Neural crest cell (in vitro differentiated cells): ENCODE measurements at places on chromosomes 6 and 20.

DNA sequence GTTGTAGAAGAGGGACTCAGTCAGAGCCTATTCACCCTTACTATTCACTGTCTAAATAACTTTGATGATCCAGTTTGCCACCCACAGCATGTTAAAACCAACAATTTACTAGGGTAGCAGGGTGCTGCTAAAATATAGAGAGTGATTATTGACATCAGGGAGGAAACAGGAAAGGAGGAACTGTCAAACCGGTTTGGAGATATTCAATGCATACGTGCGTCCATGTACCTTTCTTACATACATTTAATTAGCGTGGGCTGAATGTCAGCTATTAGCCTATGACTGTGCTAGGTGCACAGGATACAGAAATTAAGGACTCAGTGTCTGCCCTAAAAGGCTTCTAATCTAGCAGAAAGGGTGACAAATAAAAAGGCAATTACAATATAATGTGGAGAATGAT is 57.2 kb downstream of the IL20RA start:
- no peak for DNase-seq

DNA sequence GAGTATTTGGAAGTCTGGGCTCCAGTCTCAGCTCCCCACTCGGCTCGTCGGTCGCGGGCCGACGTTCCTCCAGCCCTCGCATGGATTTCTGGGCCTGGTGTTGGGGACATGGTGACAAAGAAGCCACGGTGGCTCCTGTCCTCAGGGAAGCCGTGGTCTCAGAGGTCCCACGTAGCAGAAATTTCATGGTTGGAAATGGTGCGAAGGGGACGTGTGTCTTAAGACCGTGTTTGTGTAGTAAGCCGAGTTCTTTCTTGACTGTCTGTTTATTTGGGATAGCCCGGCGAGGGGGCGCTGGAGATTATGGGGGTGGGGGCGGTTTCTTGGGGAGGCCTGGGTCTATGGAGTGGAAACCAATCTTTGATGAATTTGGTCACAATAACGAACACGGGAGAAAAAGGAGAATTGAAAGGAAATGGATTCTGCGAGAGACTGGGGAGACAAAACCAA is 23.5 kb upstream of the MAP3K7 start:
- peak; percentile 8 for DNase-seq

DNA sequence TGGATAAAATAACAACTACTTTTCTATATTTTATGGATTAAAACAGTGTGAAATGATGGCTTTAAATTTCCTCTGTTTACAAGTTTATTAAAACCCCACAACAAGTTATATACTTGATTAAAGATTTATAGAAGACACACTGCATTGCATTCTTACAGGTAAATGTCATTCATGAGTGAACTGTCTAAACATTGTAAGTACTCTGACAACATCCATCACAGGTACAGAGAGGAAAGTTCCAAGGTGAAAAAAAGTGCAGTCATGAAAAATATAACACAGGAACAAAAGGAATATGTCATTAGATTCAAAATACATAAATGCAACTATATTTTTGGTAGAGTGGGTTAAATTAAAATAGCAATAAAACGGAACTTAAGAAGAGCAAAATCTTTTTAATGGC is 156.9 kb downstream of the KHDRBS2 start:
- no peak for DNase-seq

- DNase-seq = no peak
Observed at GRCh38 chr6:116605935-116606334, 10.3 kb upstream of the RSPH4A start.

DNA sequence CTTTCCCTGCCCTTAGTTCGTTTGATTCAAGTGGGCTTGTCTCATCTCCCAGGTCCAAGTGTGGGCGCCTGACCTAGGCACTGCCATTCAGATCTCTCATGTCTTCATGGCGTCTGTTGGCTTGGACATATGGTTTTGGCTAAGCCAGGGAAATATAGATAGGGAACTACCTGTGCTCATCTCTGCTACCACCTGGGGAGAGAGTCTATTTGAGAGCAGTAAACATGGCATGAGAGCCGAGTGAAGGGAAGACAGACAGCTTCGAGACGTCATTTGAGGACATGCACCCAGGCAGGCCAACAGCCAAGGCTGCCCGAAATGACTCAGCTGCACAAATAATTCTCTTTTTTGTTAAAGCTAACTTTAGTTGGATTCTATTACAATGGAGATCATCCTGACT is 370.7 kb upstream of the AGPAT4 start:
- no peak for DNase-seq

GRCh38 chr6:144104488-144104887 is 9.1 kb upstream of the SF3B5 start:
- DNase-seq = no peak

GRCh38 chr6:90805619-90806155 is 218.8 kb upstream of the MAP3K7 start:
- DNase-seq = no peak

GRCh38 chr6:170021579-170021978 is 269.3 kb downstream of the DLL1 start:
- DNase-seq = no peak

GRCh38 chr6:6484681-6485080 is 103.8 kb upstream of the LY86 start:
- no peak for DNase-seq

GRCh38 chr20:25250508-25250907 is 2.6 kb downstream of the PYGB start:
- DNase-seq = no peak

DNA sequence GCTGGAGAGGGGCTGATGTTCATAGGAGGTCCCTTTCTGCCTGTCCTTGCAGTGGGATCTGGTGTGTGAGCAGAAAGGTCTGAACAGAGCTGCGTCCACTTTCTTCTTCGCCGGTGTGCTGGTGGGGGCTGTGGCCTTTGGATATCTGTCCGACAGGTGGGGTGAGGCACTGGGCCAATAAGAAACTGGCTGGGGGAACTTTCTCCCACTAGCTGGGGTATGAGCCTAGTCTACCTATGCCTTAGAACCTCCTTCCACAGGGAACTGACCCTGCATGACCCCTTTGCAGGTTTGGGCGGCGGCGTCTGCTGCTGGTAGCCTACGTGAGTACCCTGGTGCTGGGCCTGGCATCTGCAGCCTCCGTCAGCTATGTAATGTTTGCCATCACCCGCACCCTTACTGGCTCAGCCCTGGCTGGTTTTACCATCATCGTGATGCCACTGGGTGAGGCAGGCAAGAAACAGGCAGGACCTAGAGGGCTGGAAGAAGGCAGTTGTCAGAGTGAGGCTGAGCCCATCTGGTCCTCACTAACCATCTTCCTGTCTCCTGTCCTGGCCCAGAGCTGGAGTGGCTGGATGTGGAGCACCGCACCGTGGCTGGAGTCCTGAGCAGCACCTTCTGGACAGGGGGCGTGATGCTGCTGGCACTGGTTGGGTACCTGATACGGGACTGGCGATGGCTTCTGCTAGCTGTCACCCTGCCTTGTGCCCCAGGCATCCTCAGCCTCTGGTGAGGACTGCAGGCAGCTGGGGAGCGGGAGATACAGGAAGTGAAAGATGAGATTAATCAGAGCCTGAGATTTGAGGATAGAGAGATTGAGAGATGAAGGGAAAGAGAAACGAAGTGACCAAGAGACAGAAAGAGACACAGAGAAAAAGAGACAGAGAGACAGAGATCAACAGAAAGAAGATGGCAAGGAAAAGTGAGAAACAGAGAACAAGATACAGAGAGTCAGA is 1.6 kb downstream of the SLC22A7 start:
- DNase-seq = no peak

GRCh38 chr20:41161886-41162285 is 24.5 kb downstream of the PLCG1 start:
- no peak for DNase-seq

GRCh38 chr6:72649032-72649984 is 27.4 kb downstream of the KCNQ5 start:
- DNase-seq = no peak

GRCh38 chr20:22619806-22620205 is 35.4 kb upstream of the FOXA2 start:
- DNase-seq = no peak

- DNase-seq = no peak
Observed at GRCh38 chr6:81480139-81480538, 272.3 kb downstream of the TENT5A start.

DNA sequence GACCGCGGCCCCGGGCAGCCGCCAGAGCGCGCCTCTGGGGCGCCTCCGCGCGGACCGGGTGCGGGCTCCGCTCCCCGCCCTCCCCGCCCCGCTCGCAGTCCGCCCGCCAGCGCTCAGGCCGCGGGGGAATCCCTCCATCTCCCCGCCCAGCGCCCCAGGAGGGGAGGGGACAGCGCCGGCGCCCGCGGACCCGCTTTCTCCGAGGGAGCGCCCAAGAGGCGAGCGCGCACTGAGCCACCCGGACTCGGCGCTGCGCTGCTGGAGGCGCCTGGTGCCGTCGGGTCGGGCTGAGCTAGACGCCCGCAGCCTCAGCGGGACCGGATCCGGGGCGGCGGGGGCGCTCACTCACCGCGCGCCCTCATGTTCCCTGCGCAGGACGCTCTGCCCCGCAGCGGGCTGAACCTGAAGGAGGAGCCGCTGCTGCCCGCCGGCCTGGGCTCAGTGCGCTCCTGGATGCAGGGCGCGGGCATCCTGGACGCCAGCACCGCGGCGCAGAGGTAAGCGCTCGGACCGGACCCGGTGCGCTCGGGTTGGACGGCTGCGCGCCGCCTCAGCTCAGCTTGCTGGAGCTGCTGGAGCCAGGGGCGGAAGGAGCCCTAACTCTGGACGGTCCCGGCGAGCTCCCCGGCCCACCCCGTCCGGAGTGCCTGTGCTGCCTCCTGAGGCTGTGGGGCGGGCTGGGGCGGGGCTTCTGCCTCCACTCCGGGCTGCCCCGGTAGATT is 867 bp downstream of the EBF4 start:
- DNase-seq = peak; percentile 36

GRCh38 chr20:24895431-24895830 is 53.6 kb upstream of the CST7 start:
- no peak for DNase-seq

- no peak for DNase-seq
Observed at GRCh38 chr6:140168365-140168764, 793.9 kb upstream of the CITED2 start.

DNA sequence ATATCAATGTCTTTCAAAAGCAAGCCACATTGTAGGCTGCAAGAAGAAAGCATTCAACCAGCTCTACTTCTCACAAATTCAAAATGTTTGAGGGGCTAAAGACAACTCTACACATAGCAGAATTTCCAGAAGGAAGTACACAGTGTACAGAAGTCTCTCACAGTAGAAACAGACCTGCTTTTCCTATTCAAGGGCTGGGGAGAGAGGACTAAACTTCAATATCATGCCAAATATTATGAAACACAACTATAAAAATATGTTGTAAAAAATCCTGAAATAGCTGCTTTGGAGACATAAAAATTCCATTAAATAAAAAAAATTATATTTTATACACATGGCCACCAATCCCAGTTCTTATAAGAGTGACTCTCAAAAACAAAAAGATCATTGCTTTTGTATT is 70.8 kb upstream of the IPCEF1 start:
- no peak for DNase-seq

GRCh38 chr20:34052414-34052813 is 58.7 kb downstream of the RALY start:
- DNase-seq = no peak
